ENCODE measurements at places on chromosomes 5 and 9. TPM values are rescaled to one million over a fixed set of nuclear protein-coding genes. Genes with fewer than 3 reads are reported as not detected.

- DNase-seq = no peak
Observed at GRCh38 chr5:72171667-72172066, 64.4 kb downstream of the MAP1B start.

Gene OR1Q1
- 0.10 TPM for polyA plus RNA-seq

DNA sequence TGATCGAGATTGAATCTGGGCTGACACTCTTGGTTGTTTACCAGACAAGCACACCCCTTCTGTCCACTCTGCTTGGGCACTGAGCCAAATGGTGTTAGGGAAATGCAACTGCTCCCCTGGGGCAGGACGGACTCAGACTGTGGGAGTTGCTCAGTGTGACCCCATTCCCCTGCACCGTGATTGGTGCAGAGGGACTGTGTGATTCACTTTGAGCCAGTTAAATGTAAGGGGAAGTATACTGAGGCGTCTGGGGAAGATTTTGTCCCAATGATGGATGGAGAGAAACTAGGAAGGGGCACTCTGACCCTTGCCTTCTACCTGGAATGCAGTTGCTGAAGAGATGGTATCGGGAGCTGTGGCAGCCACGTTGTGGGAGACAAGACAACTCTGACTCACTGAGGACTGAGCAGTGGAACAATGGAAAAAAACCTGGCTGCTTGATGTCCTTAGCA lies 196.0 kb upstream of the ANKRD55 start:
- peak; percentile 62 for DNase-seq

DNA sequence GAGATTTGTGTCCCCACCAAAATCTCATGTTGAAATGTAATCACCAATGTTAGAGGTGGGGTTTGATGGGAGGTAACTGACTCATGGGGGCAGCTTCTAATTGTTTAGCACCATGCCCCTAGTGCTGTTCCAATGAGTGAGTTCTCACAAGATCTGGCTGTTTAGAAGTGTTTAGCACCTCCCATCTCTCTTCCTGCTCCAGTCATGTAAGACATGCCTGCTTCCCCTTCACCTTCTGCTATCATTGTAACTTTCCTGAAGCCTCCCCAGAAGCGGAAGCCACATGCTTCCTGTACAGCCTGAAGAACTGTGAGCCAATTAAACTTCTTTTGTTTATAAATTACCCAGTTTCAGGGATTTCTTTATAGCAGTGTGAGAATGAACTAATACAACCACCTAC lies 170.5 kb downstream of the NDUFS4 start:
- no peak for DNase-seq

GRCh38 chr9:134141906-134142305 lies 6.0 kb downstream of the WDR5 start:
- no peak for DNase-seq

Gene GPR151
- polyA plus RNA-seq = not detected

Gene NUTM2G
- polyA plus RNA-seq = not detected

Gene ANP32B
- 346 TPM for polyA plus RNA-seq

DNA sequence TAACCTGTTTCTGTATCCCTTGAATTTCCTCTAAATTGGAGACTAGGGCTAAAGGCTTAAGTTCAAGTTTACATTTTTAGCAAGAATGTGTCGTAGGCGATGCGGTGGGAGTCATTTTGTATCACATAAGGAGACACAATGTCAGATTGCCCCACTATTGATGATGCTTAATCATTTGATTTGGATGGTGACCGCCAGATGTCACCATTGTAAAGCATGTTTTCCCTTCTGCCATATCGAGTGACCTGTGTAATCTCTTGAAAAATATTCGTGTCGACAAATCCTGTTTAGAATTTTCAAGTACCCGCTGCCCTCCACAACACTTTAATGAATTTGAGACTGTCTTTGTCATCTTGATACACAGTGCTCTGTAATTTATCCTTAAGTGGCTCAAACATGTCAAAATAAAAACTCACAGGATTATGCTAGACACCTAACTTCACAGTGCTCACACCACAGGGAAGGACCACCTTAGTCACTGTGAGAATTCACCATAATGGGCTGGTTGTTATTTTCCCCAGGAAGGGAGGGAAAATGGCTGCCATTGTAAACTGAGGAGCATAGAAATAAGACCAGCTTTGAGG lies 34.5 kb upstream of the SLC46A2 start:
- peak; percentile 34 for DNase-seq

GRCh38 chr9:94952565-94953373 lies 226.3 kb downstream of the AOPEP start:
- no peak for DNase-seq

Gene CD274
- polyA plus RNA-seq = 3.4 TPM

- no peak for DNase-seq
Observed at GRCh38 chr9:84471816-84472215, 131.3 kb upstream of the SLC28A3 start.

Gene TMOD1
- polyA plus RNA-seq = 0.80 TPM

Gene DNM1
- 139 TPM for polyA plus RNA-seq

- no peak for DNase-seq
Observed at GRCh38 chr5:156762771-156763170, 87.3 kb upstream of the PPP1R2B start.

- DNase-seq = peak; percentile 80
Observed at GRCh38 chr5:81755320-81755719, 4.4 kb upstream of the SSBP2 start.

DNA sequence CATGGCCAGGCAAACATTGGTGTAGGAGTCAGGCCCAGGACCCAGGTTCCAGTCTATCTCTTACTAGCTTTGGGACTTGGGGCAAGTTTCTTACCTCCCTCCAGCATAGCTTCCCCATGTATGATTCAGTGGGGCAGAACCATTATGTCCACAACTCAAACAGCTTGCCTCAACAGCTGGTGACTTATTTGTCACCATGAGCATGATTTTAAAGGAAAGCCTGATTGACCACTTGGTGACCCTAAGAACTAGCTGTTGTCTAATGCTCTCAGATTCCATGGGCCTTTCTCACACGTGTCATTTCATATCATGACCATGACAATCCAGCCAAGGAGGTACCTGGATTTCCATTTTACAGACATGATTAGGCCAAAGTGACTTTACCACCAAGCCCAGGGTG lies 126.4 kb downstream of the TTLL11 start:
- no peak for DNase-seq

Gene NUTM2F
- not detected for polyA plus RNA-seq

- no peak for DNase-seq
Observed at GRCh38 chr5:56858777-56859442, 43.6 kb downstream of the MAP3K1 start.

Gene ZNG1C
- 52.5 TPM for polyA plus RNA-seq

GRCh38 chr5:71960195-71960594 lies 147.1 kb upstream of the MAP1B start:
- no peak for DNase-seq

Gene PCDHB8
- polyA plus RNA-seq = 0.37 TPM

- no peak for DNase-seq
Observed at GRCh38 chr5:11822598-11822997, 81.6 kb downstream of the CTNND2 start.

DNA sequence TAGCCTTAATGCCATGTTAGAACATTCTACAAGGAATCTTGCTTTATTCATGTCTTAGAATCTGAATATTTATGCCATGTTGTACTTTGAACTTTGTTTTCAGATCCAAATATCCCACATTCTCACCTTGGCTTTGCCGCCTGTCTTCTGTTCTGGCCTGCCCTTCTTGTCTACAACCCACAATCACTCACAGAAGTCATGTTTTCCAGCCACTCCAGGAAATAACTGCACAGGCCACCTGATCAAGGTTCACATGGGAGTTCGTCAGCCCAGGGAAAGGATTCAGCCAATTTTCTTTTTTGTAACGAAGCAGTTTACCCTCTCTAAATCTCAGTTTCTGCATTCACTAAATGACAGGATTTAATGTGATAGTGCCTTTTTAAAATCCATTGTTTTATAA lies 70.5 kb downstream of the JAKMIP2 start:
- no peak for DNase-seq

DNA sequence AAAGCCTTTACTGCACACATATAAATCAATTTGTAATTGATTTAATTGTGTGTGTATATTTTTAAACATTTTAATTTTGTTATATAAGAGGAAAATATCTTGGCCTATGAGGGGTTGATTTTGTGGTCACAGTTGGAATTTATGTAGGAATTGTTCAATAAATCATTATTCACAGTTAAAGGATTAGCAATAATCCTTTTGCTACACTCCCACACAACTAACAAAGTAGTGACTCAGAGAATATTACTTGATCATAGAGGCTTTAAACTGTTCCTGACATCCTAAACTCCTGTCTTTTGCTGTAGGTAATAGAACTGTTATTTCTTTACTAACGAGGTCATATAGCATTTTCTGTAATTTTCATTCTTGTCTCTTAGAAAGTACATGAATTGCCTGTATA lies 95.5 kb downstream of the ZCCHC7 start:
- DNase-seq = no peak

DNA sequence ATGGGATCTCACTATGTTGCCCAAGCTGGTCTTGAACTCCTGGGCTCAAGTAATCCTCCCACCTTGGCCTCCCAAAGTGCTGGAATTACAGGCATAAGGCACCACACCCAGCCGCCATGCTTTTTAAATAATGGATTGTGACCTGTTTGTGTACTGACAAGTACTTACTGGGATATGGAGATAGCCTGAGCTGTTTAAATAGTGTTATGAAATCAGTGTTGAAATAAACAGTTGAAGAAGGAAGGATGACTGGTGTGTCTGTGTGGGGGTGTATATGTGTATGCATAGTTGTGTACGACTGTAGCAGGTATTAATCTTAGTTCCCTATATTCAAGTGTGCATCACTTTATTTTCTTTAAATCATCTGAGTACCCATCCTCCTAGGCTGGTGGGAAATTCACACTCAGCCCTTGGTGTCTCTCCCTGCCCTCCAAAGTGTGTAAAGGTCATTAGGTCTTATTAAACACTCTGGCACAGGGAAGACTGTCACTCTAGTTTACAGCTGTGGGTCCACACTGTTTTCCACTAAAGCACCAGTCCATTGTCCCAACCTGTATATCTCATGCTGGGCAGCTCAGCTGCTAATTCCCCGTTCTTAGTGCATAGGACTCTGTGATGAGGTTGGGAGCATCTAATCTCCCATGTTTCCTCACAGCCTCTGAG lies 91.0 kb downstream of the SNX18 start:
- DNase-seq = no peak

Gene PCDHGA9
- polyA plus RNA-seq = 0.03 TPM

- DNase-seq = no peak
Observed at GRCh38 chr9:14080959-14081542, 232.9 kb downstream of the NFIB start.

DNA sequence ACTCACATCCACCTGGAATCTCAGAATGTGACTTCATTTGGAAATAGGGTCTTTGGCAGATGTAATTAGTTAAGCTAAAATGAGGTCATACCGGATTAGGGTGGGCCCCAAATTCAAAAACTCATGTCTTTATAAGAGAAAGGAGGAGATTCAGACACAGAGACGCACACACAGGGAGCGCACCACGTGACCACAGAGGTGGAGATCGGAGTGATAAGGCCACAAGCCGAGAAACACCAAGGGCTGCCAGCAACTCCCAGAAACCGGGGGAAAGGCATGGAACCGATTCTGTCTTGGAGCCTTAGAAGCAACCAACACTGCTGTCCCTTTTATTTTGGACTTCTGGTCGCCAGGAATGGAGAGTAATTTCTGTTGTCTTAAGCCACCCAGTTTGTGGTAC lies 31.8 kb upstream of the LMX1B start:
- DNase-seq = no peak

DNA sequence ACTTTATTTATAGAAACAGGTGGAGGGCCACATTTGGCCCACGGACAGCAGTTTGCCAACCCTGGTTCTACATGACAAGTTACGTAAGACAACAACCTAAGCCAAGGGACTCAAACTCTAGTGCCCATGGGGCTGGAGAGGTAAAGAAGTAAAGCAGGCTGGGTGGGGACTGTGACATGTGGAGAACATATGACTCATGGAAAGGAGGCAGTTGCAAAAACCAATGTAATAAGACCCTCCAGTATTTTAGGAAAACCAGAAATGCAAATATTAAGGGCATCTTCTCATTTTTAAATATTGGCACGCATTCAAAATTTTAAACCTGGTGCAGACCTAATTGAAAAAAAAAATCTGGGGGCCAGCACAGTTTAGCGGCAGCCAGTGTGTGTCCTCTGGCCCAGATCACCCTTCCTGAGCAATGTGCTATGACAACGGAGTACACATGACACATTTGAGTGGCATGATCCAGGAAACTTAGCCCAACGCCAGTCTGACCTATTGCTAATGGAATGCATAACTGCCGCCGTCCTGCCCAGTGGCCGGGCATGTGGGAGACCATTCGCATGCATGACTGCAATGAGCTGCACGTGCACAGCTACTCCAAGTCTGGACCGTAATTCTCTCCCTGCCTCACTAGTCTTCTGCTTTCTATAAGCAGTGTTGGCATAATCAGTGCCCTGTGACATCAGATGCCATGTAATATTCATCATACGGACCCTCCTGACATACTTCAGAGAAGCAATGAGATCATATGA lies 97.2 kb downstream of the SH3TC2 start:
- peak; percentile 90 for DNase-seq

DNA sequence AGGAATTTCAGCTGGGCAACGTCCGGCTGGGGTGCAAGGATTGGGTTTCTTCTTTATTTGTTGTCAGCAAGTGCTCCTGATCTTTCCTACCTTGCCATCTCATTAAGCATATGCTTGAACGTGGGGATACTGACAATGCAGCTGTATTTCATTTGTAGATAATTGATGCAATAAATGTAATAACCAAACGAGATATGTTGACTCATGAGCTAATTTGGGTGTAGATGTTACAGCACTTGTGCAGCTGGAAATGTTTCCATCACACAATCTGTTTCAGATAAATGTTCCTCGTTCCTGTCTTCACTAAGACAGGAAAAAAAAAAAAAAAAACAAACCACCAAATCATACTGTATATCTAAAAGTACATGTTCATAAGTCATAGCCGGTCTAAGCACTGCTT lies 123.8 kb downstream of the DMRT2 start:
- DNase-seq = no peak

DNA sequence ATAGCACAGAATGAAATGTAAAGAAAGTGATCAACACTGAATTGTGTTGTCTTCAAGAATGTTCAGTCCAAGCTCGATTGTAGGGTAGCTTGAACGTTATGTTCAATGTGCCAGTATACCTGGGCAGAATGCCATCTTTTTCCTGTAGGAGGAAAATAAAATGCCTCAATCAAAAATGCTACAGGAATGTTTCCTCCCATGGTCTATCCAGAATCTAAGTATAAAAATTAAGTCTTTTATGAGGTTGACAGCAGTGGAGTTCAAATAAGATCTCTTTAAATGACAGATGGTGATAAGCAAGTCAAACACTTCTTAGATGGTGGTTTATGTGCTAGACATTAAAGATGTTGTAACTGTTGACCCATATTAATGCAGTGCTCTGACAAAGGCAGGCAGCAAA lies 488.6 kb downstream of the CSNK1G3 start:
- DNase-seq = no peak

Data from A549 (cell line).